ENCODE measurements at places on chromosomes 4 and X. TPM values are rescaled to one million over a fixed set of nuclear protein-coding genes. Genes with fewer than 3 reads are reported as not detected.

Gene TECRL
- not detected for total RNA-seq

Gene TENT5D
- not detected for total RNA-seq

Gene MAGEE1
- 4.2 TPM for total RNA-seq

Gene FGD1
- total RNA-seq, result 16.2 TPM

Gene FAM236A
- not detected for total RNA-seq

GRCh38 chrX:51766546-51766945, 23.3 kb downstream of the GSPT2 start:
- DNase-seq, result no peak

DNA sequence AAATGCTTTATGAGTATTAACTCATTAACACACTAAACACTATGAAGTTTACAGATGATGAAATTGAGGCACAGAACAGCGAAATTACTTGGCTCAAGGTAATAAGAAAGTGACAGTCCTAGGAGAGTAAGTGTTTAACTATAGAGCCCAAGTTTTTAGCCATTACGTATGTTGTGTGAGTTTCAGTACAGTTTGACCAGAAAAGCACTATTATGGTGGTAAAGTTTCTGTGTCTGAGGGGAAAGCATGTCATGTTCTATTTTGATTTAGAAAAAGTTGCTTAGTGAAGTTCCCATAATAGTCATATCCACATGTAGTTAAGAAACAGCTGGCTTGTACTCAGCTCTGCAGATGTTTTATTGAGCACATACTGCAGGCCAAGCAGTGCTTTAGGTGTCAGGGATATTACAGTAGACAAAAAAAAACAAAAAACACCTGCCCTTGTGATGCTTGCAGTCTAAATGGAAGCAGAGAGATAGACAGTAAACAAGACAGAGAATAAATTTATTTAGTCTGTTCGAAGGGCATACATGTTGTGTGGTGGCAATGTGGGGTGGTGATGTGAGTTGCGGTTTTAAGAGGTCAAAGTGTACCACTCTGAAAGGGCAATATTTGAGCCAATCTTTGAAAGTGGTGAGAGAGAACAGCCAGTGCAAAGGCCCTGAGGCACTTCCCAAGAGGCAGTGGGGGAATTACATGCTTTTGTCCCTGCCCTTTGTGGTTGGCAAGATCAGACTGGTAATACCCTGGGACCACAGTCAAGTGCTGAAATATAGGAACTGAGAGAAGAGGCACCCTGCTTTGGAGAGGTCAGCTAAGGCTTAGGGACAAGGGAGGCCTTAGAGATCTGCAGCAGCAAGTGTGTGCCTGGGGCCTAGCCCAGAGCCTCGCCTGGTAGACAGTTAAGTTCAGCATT, 6.2 kb downstream of the TMEM131L start:
- no peak for DNase-seq

- no peak for DNase-seq
Measured at GRCh38 chr4:174554231-174554728, 32.0 kb upstream of the HPGD start.

GRCh38 chr4:84494531-84494930, 4.6 kb downstream of the NKX6-1 start:
- DNase-seq, result no peak

DNA sequence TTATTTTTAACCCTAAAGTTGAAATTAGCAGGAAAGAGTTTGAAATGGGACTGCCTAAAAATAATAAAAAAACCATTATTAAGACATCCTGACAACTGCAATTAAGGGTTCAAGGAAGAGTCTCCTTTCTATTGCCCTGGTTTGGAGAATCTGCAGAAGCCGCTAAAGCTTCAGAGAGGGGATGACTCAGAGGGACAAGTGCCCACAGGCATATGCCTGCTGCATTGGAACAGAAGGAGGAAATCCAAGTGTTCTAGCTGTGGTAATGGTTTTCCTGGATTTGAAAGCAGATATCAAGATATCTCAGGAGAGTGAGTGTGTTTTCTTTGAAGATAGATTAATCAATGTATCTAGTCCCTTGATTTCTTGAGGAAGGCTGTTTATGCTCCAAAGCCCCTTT, 235.1 kb upstream of the TAPT1 start:
- DNase-seq, result peak; percentile 25

- no peak for DNase-seq
Measured at GRCh38 chr4:152591396-152591795, 55.5 kb upstream of the FBXW7 start.

DNA sequence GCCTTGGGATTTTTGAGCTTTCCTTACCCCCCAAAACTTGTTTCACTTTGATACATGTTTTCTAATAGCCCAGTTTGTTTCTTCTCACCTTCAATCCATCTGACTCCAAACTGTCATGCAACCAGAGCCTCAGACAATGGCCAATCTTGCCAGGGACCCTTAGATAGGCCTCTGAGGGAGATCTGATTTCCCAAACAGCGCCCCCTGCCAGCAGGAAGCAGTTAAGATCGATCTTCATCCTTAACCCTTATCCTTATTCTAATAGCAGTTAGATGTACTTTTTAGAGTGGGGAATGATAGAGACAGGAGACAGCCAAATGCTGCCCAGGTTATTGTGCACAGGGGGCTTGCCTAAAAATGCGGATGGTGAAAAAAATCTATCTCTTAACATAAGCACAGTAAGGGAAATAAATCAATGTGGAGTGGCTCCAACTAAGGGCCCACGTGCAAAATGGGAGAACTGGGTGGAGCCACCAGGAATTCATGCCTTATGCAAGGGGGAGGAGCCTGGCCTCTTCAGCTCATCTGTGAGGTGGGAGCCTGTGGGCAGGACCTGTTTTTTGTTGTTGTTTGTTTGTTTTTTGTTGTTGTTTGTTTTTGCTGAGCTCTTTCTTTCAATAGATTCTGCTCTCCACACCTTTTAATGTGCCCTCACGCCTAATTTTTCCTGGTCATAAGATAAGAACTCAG, 833.6 kb upstream of the AGA start:
- DNase-seq, result no peak

GRCh38 chr4:156505341-156505955, 466.2 kb downstream of the PDGFC start:
- no peak for DNase-seq

GRCh38 chr4:77903186-77903585, 40.6 kb downstream of the MRPL1 start:
- no peak for DNase-seq

- DNase-seq, result no peak
Measured at GRCh38 chr4:80731436-80731835, 299.1 kb upstream of the BMP3 start.

- no peak for DNase-seq
Measured at GRCh38 chrX:131277543-131278136, 11.5 kb downstream of the IGSF1 start.

Measured in HFFc6 (cell line).